ENCODE measurements at places on chromosomes 1 and 21. TPM values are rescaled to one million over a fixed set of nuclear protein-coding genes. Genes with fewer than 3 reads are reported as not detected.

DNA sequence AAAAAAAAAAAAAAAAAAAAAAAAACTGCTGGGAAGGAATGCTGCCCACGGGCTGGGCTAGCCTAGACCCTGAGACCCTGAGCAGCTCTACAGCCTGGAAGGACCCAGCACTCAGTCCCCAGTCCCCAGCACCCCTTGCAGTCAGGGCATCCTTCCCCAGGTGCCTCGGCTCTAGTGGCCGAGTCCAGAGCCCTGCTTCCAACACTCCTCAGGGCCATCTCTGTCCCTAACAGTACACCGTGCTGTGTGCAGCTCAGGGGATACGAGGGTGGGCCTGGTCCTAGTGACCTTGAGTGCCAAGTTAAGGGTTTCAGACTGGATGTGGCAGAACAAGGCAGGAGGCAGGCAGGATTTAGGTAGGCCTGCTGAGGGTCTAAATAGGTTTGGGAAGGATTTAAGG, 50.2 kb upstream of the LRP8 start:
- DNase-seq, result no peak

DNA sequence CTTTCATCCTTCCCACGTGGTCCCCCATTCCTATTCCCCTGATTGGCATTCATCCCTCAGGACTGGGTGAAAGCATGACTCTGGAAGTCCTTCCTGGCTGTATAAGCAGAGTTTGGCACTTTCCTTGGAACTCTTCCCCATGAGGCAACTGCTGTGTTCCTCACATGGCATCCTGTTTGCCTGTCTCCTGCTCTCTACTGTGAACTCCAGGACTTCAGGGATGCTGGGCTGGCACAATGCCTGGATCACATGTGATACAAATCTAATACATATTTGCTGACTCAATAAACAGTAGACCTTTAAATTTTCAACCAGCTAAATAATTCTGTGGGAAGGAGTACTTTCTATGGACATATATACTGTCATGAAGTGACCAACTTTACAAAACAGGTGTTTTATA, 46.8 kb upstream of the EDEM3 start:
- DNase-seq, result peak; percentile 83

The SELENBP1 gene
- total RNA-seq, result 21.1 TPM

The SLC44A3 gene
- 0.54 TPM for total RNA-seq

DNA sequence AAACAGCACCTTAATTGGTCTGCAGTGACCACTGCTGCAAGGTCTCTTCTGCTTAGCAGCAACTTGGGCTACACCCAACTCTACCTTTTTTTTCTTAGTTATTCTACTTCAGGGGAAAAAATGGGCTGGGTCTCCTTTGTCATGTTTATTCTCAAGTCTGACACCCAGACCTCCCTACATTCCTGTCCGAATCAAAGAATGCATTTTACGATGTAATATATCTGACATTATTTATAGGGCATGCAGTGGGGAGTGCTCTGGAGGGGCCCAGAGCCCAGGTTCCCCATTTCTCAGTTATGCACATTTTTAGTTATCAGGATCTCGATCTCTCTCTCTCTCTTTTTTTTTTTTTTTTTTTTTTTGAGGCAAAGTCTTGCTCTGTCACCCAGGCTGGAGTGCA, 50.5 kb downstream of the OPTC start:
- no peak for DNase-seq

- peak; percentile 68 for DNase-seq
Observed at GRCh38 chr1:151993734-151994496, at the start of gene S100A10. Gene S100A10, minus strand, starts transcription at chr1:151993859. Its CDS starts 7,629 bp downstream, at chr1:151986230.

DNA sequence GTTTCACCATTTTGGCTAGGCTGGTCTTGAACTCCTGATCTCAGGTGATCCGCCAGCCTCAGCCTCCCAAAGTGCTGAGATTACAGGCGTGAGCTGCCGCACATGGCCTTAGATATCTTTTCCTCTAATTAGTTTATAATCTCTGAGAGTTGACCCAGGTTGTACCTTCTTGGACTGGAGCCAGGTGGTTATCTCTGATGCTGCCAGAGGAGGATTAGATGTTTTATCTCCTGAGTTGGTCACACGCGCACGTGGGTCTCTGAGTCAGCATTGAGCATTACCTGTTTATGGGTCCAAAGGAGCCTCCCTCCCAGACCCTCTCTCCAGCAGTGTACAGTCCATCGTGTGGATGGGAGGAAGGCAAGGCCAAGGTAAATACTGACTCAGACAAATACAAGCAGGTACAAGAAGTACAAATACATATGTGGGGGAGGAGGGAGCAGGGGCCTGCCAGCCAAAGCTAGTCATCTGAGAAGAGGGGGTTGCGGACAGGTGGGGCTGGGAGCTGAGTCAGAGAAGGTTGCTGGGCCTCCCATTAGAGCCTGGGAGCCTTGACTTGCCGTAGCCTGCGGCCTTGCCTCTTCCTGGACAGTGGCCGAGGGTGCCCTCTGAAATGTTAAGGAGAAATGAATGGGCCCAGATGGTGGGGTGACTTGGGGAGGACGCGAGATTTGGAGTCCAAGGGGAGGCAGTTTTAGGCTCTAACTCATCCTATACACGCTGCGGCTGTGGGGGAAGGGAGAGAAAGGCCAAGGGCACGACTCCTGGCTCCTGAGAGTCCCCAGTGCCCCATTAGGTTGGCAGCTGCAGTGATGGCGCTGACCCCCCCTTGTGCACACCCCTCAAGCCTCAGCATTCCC, 13.1 kb downstream of the IL6R start:
- no peak for DNase-seq

GRCh38 chr21:45747802-45748445, 104.4 kb downstream of the PCBP3 start:
- peak; percentile 51 for DNase-seq

DNA sequence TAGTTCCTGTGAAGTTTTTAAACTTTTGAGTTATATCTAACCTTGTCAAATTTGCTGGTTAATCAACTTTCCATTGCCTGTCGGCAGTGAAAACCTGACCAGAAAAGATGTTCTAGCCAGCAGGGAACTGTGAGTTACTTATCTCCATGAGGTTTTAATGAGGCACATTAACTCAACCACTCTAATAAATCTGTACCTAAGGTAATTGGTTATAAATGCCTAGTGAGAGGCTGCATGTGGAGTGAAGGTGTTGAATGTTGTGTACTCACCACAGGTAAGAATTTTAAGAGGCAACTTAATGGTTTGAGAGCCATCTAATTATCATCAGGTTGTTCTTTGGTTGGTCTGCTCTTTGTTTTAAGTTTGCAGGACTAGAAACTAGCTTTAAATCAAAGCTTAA, 138.4 kb upstream of the LHX8 start:
- DNase-seq, result no peak

DNA sequence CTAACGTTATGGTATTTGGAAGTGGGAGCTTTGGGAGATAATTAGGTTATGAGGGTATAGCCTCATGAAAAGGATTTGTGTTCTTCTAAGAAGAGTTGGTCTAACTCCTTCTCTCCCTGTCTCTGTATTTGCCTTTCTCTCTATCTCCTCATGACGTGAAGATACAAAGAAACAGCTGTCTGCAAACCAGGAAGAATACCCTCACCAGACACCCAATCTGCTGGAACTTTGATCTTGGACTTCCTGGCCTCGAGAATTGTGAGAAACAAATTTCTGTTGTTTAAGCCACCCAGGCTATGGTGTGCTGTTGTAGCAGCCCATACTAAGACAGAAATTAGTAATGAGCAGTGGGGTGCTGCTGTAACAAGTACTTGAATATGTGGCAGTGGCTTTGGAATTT, 16.1 kb downstream of the C1orf141 start:
- DNase-seq, result no peak

The TLCD4 gene
- 0.83 TPM for total RNA-seq

DNA sequence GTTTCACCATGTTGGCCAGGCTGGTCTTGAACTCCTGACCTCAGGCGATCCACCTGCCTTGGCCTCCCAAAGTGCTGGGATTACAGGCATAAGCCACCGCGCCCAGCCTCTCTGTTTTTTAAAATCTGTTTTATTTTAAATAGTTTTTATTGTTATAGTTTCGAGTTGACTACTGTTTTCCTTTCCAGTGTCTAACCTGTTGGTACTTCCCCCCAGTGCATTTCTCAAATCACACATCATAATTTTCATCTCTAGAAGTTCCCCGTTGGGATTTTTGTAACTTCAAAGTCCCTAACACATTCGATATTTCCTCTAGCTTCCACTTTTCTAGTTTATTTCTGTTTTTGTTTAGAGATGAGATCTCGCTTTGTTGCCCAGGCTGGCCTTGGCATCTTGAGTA, 7.5 kb downstream of the HES4 start:
- DNase-seq, result no peak

The TPM3 gene
- 974 TPM for total RNA-seq

DNA sequence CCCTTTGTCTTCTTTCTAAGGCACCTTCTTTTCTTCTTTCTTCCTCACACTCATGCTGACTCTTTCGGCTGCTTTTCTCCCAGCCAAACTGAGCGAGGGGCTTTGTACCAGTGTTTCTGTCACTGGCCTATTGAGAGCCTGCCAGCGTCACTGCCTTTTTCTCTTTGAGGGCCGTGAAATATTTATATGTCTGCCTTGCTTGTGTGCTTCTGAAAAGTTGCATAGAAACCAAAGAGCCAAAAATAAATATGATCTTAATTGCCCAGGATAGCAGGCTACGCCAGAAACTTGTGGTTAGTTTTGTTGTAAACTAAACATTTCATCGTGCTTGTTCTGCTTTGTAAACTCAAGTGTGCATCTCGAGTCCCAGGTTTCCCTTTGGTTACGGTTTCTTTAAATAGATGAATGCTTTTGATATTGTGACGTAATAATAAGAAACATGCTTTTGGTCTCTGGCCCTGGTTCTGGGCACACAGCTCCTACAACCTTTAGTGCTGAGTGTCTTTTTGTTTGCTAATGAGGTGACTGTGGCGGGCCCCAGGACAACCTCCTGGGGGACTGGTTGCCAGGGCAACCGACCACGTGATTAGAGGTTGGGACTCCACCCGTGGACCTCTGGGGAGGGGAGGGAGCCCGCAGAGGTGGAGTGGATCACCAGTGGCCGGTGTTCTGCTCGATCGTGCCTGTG, 10.8 kb downstream of the SLC37A1 start:
- DNase-seq, result peak; percentile 52

DNA sequence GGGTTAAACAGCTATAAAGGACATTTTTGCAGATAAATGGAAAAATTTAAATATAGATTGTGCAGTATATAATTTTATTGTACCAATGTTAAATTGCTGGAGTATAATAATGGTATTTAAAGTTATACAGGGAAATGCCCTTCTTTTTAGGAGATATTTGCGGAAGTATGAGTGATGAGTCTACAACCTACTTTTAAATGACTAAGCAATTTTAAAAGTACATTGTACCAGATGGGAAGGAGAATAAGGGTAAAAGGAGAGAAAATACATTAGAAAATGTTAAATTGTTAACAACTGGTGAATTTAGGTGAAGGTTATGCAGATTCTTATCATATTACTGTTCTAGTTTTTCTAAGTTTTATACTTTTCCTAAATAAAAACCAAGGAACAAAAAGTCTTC, 91.8 kb downstream of the ZZZ3 start:
- DNase-seq, result no peak

The FMO3 gene
- not detected for total RNA-seq

DNA sequence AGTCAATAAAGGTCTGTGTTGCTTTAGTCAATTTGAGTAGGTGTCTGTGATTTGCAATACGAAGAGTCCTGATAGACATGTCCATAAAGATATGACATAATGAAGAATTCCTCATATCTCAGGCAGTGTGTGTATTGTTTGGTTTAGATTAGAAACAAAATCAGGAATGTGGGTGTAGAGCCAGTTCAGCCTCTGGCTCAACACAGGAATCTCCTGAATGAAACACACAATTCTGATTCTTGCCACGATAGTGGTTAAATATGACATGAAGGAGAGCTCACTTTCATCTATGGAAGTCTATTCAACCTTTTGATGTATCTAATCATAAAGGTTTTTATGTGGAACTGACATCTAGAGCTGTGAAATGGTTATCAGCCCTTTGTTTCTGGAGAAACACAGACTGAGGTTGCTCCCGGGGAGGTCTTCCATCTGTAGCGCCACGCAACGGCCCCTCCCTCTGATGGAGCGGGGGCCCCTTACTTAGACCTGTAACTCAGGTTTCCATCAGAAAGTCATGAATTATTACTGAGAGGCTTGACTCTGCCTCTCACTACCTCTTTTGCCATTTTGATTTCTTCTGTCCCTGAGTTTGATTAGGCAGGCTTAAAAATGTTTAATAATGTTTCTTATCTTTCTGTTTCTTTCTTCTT, 19.5 kb downstream of the TSPAN2 start:
- DNase-seq, result peak; percentile 14

DNA sequence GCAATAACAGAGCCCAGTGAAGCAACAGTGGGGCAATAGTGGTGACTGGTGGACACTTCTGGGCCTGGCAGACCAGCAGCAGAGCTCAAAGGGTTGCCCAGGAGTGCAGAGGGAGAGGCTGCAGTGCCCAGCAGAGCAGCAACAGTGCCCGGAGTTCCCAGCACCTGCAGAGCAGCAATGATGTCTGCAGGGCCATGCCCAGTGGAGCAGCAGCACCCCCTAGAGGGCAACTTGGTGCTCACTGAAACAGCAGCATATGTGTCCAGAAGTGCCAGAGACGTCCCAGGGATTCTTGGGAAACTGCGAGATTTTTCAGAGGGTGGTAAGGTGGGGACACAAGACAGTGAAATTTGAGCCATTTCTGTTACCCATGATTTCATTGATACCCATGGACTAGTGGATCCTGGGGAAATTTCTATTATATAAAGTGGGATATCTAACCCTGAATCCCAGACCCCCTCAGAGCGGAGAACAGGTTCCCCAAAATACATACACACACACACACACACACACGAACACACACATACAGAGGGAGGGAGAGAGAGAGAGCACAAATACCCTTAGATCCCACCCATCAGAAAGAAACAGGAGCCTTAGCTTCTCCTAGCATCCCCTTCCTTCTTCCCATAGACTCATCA, 156.9 kb upstream of the GJB5 start:
- peak; percentile 6 for DNase-seq

The VSIG8 gene
- not detected for total RNA-seq

GRCh38 chr1:60959701-60960100, 122.7 kb upstream of the NFIA start:
- DNase-seq, result no peak

The MANEAL gene
- total RNA-seq, result 0.28 TPM

DNA sequence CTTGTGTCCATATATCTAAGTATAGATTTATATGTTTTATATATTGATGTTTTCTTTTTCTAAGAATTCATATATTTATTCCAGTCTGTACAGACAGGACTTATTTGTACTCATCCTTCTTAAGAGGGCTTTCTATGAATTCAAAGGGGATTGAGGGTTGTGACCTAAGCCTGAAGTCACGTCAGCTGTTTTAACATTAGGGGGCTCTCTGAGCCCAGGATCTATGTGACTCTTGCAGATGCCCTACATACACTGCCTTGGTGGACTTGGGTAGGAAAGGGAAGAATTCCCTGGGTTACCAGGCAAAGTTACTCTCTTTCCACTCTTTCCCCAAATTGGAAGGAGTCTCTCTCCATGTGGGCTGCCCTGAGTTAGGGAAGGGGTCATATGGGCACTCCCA, 283.8 kb upstream of the DAB1 start:
- DNase-seq, result no peak

GRCh38 chr1:221350091-221350490, 391.8 kb downstream of the DUSP10 start:
- no peak for DNase-seq

GRCh38 chr1:157488156-157488555, 64.2 kb downstream of the FCRL5 start:
- no peak for DNase-seq

- DNase-seq, result no peak
Observed at GRCh38 chr1:63063367-63063766, 259.0 kb upstream of the FOXD3 start.

The CRYAA gene
- not detected for total RNA-seq
